Fibroblast of lung (primary cell): ENCODE measurements at places on chromosomes 12 and 14.

- DNase-seq = no peak
These were observed 169.4 kb upstream of the NOS1 start for GRCh38 chr12:117530796-117531195.

- DNase-seq = no peak
These were observed 1153.6 kb downstream of the FLRT2 start for GRCh38 chr14:86683561-86683960.

DNA sequence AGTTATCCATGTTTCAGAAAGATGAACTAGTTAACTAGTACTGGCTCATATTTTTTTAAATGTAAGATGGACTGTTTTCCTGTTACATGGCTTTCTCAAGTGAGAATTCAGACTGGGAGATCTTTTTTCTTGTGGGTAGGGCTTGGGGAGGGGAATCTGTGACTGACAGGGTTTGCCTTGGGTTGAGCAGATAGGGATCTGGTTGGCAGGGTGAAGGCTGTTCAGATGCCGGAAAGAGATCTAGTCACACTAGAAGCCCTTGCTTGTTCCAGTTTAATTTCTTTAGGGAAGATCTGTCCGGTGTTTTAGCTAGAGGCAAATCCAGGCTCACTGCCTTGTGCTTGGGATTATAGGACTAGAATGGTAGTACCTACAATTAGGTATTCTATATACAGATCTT, 63.2 kb downstream of the FBXO33 start:
- DNase-seq = no peak

- DNase-seq = peak; percentile 77
These were observed 201.9 kb downstream of the DAD1 start for GRCh38 chr14:22386924-22387775.

- no peak for DNase-seq
These were observed 52.0 kb upstream of the RIMBP2 start for GRCh38 chr12:130768120-130768519.

- no peak for DNase-seq
These were observed 122.3 kb upstream of the RFLNA start for GRCh38 chr12:124172636-124173035.

GRCh38 chr14:105322791-105323556, 8.4 kb downstream of the PACS2 start:
- no peak for DNase-seq

- DNase-seq = no peak
These were observed 124.9 kb upstream of the MED13L start for GRCh38 chr12:116402163-116402939.

- DNase-seq = no peak
These were observed 72.0 kb downstream of the GALNT9 start for GRCh38 chr12:132257206-132257954.

- DNase-seq = peak; percentile 71
These were observed 15.6 kb downstream of the HIP1R start for GRCh38 chr12:122850695-122851350.

GRCh38 chr12:674272-674781, 11.1 kb upstream of the NINJ2 start:
- DNase-seq = no peak

DNA sequence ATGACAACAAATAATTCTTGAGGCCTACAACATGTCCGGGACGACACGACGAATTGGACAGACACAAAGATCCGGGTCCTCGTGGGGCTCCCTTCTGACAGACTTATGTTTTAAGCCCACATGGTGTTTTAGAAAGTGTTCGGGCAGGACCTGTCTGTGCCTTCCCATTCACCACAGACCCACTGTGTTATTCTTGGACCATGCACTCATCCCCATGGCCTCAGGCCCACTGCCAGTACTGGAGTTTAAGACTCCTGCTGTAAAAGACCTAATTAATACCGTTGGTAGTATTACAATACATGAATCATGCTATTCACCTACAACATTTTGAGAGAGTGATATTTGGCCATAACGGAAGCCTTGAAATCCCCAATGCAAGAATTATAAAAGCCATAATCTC, 20.0 kb downstream of the SLC15A4 start:
- DNase-seq = peak; percentile 21
